T-helper 2 cell (primary cell): ENCODE measurements at places on chromosomes 7 and 10.

DNA sequence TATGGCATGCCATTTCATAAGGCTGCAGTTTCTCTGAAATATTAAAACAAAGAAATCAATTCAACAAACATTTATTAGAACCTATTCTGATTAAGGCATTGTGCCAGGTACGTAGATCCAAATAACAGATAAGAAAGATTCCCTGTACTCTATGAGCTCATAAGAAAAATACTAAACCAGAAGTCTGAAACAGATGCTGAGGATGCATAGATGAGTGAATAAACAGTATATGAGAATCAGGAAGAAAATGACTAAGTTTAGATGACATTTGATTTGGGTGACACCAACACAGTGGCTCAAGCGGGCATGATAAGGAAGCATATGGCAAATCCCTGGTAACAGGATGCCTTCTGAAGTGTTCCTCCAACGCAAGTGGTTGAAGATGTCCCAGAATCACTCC, 477.2 kb downstream of the PARD3 start:
- DNase-seq: no peak

- no peak for DNase-seq
Measured at GRCh38 chr10:59896191-59896590, 10.2 kb downstream of the CCDC6 start.

- peak; percentile 65 for DNase-seq
Measured at GRCh38 chr10:101141616-101142532, 10.8 kb downstream of the TLX1 start.

DNA sequence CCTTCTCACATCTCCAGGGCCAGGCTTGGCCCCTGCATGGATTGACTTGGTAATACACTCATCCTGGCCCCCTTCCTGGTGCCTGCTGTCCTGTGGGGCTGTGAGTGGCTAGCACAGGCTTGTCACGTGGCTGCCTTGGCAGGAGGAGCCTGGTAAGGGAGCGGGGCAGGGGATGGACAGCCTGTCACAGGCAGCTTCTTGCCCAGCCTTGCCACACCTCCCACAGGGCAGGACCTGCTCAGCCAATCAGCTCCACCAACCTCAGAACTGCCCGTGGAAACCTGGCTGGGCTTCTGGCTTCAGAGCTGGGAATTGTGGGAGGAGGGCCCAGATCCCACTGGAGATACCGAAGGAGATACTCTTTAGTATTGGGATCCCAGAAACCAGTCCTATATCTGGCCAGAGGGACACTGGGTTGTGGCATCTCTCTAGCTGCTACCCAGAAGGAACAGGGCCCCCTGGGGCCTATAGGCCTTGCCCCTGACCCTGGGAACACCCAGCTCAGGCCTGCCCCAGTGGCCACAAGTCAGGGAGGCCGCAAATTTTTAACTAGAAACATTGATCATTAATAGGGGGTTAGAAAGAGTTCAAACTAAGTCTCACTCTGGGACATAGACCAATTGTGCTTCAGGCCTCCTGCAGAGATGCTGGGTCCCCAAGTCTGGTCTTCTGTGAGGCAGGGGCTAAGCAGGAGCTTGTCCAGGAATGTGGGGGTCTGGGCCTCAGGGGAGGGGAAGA, at the start of gene HOGA1:
Gene HOGA1, plus strand, starts transcription at position 330 of the 738 bp plus-strand sequence. Its CDS starts 315 bp downstream, at position 645.
- no peak for DNase-seq

GRCh38 chr10:5481121-5481520, 18.2 kb downstream of the CALML5 start:
- no peak for DNase-seq
